ENCODE measurements at places on chromosomes 3 and 15. TPM values are rescaled to one million over a fixed set of nuclear protein-coding genes. Genes with fewer than 3 reads are reported as not detected.

GRCh38 chr15:48794697-48795134, 16.2 kb downstream of the CEP152 start:
- H3K27ac ChIP-seq = no peak overlapping the region
- DNase-seq = no peak
- no peaks in the 10 kb centered on the region for H3K4me1 ChIP-seq
- no peaks in the 10 kb centered on the region for H3K27me3 ChIP-seq
- H3K36me3 ChIP-seq = no peaks in the 10 kb centered on the region

DNA sequence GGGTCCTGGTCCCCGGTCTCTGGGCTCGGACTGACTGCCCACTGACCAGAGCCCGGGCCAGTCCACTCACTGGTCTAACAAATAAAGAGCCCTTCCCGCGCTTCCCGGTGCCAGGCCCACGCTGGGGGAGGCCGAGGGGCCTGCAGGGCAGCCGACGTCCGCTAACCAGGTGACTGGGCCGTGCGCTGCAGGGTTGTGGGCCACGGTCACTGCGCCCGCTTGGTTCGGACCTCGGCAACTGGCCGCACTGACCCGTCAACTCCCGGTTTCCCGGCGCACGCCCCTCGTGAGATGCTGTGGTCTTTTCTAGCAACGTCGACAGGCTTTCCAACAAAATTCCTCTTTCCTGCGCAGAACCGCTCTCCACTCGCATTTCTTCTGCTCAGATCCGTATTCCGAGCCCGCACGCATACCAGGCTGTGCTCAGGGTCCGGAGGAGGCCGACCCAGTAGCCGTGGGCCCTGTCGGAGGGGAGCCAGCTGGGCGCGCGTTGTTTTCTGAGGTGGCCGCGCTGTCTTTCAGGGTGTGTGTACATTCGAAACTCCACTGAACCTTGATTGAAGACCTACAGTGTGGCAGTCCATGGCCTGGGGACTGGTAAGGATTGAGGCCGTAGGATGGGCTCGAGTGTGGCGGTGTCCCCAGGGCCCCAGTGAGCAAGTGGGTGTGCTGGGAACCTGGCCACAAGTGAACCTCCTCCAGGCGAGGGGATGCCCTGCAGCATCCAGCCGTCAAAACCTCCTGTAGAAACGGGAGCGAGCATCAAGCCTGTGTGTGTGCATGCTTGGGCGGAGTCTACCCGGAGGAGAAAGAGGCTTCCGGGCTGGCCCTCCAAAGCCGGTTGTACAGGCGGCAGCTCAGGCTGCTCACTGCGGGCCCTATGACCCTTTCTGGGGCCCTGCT, 875 bp upstream of the NT5DC2 start:
- DNase-seq = peak; percentile 27
- H3K4me1 ChIP-seq = peaks cover 20% of the 10 kb centered on the region
- no peaks in the 10 kb centered on the region for H3K27me3 ChIP-seq
- no peaks in the 10 kb centered on the region for H3K36me3 ChIP-seq
- H3K4me3 ChIP-seq = peak overlapping the region; percentile 37

DNA sequence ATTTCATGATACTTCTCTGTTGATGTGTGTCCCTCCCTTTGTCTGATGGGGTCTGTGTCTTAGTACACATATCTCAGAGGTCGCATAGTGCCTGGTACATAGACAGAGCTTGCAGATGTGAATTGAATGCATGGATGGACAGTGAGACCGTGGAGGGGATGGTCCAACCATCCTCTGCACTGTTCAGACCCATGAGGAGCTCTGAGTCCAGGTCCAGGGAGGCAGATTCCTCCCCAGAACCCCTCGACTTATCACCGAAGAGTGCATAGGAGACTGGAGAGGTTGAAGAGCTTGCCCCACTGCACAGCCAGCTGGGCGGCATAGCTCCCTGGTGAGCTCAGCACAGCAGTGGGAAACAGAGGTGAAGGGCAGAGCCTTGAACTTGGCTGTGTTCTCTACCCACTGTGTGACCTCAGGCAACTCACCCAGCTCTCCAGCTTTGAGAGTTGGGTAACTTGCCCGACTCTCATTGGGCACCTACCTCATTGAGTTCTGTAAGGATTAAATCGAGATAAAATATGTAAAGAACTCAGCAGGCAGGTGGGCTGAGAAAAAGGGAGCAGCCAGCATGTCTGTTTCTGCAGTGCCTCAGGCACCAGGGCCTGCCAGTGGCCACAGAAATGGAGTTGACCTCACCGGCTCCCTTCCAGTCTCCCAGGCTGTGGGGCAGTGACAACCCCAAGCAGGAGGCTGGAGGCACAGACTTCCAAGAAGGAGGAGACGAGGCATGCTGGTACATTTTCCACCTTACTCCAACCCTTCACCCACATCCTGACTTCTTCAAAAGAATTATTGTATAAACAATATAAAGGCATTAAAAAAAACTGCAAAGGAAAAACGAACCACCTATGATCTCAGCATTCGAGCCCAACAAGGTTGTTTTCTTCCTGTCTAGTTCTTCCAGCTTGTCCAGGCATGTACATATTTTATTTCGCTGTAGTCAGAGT, 54.1 kb upstream of the TFRC start:
- no peaks in the 10 kb centered on the region for H3K27me3 ChIP-seq
- H3K4me1 ChIP-seq = no peaks in the 10 kb centered on the region
- no peak overlapping the region for H3K27ac ChIP-seq
- no peak overlapping the region for H3K4me3 ChIP-seq
- no peaks in the 10 kb centered on the region for H3K36me3 ChIP-seq

DNA sequence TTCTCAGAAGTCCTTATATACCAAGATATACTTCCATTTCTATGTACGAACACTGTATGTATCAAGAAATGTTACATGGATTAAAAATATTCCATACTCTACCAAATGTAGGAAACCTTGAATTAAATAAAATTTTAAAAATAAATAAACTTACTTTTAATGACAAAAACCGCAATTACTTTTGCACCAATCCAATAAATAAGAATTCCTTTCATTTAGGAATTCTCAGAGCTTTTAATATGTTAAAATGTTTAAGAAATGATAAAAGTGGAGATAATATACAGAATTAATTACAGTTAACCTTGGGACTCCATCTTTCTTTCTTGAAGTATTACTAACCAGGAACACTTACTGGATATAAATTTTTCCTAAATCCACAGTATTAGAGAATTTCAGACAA, 272.7 kb downstream of the CNTN6 start:
- no peak overlapping the region for H3K27ac ChIP-seq
- H3K36me3 ChIP-seq = no peaks in the 10 kb centered on the region
- H3K4me3 ChIP-seq = no peak overlapping the region
- H3K27me3 ChIP-seq = no peaks in the 10 kb centered on the region

- H3K4me3 ChIP-seq = no peak overlapping the region
- DNase-seq = no peak
- peaks cover 5% of the 10 kb centered on the region for H3K4me1 ChIP-seq
- no peak overlapping the region for H3K27ac ChIP-seq
- H3K27me3 ChIP-seq = no peaks in the 10 kb centered on the region
- H3K36me3 ChIP-seq = peaks cover 13% of the 10 kb centered on the region
Observed at GRCh38 chr3:126994661-126995245, 11.8 kb downstream of the PLXNA1 start.

- no peak overlapping the region for H3K4me3 ChIP-seq
- no peak overlapping the region for H3K27ac ChIP-seq
- H3K27me3 ChIP-seq = no peaks in the 10 kb centered on the region
- no peaks in the 10 kb centered on the region for H3K36me3 ChIP-seq
- no peaks in the 10 kb centered on the region for H3K4me1 ChIP-seq
Observed at GRCh38 chr3:29552051-29552450, 271.2 kb downstream of the RBMS3 start.

- DNase-seq = no peak
- H3K27ac ChIP-seq = no peak overlapping the region
- H3K27me3 ChIP-seq = no peaks in the 10 kb centered on the region
- no peak overlapping the region for H3K4me3 ChIP-seq
- H3K36me3 ChIP-seq = no peaks in the 10 kb centered on the region
- H3K4me1 ChIP-seq = peaks cover 4% of the 10 kb centered on the region
Observed at GRCh38 chr3:69825446-69825845, 86.2 kb downstream of the MITF start.

- no peak overlapping the region for H3K4me3 ChIP-seq
- no peak overlapping the region for H3K27ac ChIP-seq
- DNase-seq = peak; percentile 82
- no peaks in the 10 kb centered on the region for H3K27me3 ChIP-seq
Observed at GRCh38 chr15:48855501-48856440, 22.2 kb upstream of the EID1 start.

- no peak overlapping the region for H3K27ac ChIP-seq
- no peaks in the 10 kb centered on the region for H3K27me3 ChIP-seq
- no peak for DNase-seq
- peak overlapping the region; percentile 23 for H3K4me3 ChIP-seq
- H3K36me3 ChIP-seq = peaks cover 28% of the 10 kb centered on the region
- H3K4me1 ChIP-seq = no peaks in the 10 kb centered on the region
Observed at GRCh38 chr15:72197041-72197459, 537 bp downstream of the GRAMD2A start.

DNA sequence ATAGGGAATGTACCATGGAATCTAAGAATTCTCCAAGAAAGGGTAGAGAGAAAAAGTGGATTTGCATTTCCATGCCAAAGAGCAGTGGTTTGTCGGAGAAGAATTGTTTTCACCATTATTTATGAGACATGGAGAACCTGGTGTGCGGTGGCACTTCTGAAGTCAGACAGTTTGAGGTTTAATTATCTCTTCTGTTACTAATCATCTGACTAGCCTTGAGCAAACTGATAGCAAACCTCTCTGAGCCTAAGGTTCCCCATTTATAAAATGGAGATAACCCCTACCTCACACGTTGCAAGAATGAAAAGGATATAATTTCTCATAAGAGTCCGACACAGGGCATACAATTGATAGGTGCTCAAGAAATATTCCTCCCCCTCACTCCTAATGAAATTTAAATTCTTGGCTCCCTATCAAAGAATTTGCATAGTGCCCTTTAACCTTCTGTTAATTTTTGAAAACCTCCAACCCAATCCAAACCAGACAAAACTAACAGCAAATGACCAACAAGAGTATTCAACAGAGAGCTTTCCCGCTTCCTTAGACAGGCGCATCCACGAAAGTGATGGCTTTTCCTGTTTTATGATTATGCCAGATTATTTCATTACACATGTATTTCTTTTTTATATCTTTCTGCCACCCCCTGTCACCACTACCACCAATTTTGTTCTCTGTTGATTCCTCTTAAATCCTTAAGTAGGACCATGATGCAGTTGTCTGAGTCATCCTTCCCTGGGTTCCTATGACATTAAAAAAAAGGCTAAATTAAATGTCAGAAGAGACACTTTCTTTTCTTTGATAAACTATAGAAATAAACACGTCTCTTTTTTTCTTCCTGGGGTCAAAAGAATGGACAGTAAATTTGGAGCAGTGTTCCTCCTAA, 28.5 kb downstream of the TMEM212 start:
- H3K36me3 ChIP-seq = no peaks in the 10 kb centered on the region
- no peaks in the 10 kb centered on the region for H3K27me3 ChIP-seq
- H3K4me1 ChIP-seq = peaks cover 23% of the 10 kb centered on the region
- no peak overlapping the region for H3K4me3 ChIP-seq

DNA sequence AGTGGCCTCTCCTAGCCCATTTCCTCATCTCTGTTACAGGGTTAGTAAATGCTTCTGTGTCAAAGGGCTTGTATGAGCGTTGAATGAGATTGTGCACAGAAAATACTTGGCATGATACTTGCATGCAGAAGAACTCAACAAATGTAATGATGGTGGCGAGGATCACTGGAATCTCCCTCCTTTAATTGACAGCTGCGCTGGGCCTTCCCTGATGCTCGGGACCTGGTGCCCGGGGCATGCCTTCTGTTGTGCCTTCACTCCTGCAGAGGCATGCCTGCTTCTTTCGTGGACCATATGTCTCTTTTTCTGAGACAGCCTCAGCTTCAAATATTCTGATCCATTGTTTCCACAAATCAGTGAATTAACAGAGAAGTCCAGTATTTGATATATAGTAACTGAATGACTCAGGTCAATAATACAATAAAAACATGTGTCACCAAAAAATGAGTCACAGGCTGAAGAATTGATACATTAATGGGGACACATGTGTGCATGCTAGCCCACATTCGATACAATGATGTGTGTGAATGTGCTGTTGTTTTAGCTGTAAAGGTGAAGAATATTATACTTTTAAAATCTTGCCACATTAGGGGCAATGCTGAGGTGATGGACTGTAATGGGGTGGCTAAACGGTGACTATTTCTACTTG, 243.3 kb upstream of the TBL1XR1 start:
- no peaks in the 10 kb centered on the region for H3K36me3 ChIP-seq
- peaks cover 2% of the 10 kb centered on the region for H3K4me1 ChIP-seq
- no peak overlapping the region for H3K4me3 ChIP-seq
- no peak for DNase-seq
- no peak overlapping the region for H3K27ac ChIP-seq

GRCh38 chr15:74787251-74788041, 5.6 kb downstream of the CSK start:
- DNase-seq = peak; percentile 65
- no peak overlapping the region for H3K4me3 ChIP-seq
- no peaks in the 10 kb centered on the region for H3K27me3 ChIP-seq
- peak overlapping the region; percentile 31 for H3K27ac ChIP-seq
- H3K36me3 ChIP-seq = no peaks in the 10 kb centered on the region
- H3K4me1 ChIP-seq = peaks cover 69% of the 10 kb centered on the region

DNA sequence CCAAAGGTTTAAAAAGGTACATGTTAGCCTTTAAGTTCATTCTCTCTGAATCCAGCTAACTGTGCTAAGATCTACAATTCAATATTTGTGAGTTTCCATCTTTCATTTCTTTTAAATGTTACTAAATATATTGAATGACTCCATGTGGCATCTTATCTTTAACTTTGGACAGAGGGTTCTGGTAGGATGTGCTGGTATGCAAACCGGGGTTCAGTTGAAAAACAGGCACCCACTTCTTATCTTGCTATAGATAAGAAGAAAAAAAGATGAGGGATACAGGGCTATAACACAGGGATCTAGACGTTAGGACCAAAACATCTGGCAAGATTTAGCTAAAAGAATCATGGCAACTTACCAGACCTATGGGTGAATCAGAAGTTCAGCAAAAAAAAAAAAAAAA, 538.3 kb downstream of the EDEM1 start:
- no peak overlapping the region for H3K4me3 ChIP-seq
- DNase-seq = no peak
- H3K27me3 ChIP-seq = no peaks in the 10 kb centered on the region
- no peak overlapping the region for H3K27ac ChIP-seq

GRCh38 chr15:23998056-23998455, 311.0 kb upstream of the NDN start:
- H3K36me3 ChIP-seq = no peaks in the 10 kb centered on the region
- no peak overlapping the region for H3K4me3 ChIP-seq
- DNase-seq = no peak
- H3K4me1 ChIP-seq = no peaks in the 10 kb centered on the region
- no peak overlapping the region for H3K27ac ChIP-seq
- no peaks in the 10 kb centered on the region for H3K27me3 ChIP-seq

- peak; percentile 44 for DNase-seq
- H3K4me3 ChIP-seq = no peak overlapping the region
- no peaks in the 10 kb centered on the region for H3K36me3 ChIP-seq
- H3K27ac ChIP-seq = no peak overlapping the region
- H3K4me1 ChIP-seq = no peaks in the 10 kb centered on the region
Observed at GRCh38 chr15:93087825-93088199, 1.2 kb downstream of the RGMA start.

GRCh38 chr15:93178371-93178770, 89.4 kb upstream of the RGMA start:
- H3K36me3 ChIP-seq = no peaks in the 10 kb centered on the region
- no peaks in the 10 kb centered on the region for H3K4me1 ChIP-seq
- no peaks in the 10 kb centered on the region for H3K27me3 ChIP-seq
- DNase-seq = no peak

Gene CCDC39
- total RNA-seq = under 0.01 TPM

Gene PPP1R14D
- not detected for total RNA-seq

Gene FGD5
- 1.0 TPM for total RNA-seq

Gene INAFM2
- total RNA-seq = 9.2 TPM

Gene USP50
- total RNA-seq = not detected

Gene CACNA2D3
- 0.77 TPM for total RNA-seq

Gene TEX55
- not detected for total RNA-seq

All from fibroblast of lung (primary cell).